ENCODE measurements at places on chromosomes 4 and X.

DNA sequence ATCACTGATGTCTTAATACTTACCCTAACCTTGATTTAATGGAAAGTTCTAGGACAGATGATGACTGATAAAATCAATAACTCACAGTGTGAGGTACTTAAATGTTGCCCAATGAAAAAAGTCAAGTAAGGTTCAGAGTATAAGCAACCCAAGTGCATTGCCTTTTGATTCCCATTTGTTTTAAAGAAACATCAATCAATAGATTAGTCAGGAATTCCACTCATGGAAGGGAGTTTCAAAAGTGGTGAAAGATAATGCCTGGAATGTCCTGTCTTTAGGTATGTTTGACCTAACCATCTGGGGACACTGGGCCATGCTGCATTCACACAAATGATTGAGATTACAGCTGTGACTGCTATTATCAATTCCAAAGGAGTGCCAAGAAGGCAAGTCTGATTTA is 259.7 kb downstream of the PPARGC1A start:
- no peak for DNase-seq

DNA sequence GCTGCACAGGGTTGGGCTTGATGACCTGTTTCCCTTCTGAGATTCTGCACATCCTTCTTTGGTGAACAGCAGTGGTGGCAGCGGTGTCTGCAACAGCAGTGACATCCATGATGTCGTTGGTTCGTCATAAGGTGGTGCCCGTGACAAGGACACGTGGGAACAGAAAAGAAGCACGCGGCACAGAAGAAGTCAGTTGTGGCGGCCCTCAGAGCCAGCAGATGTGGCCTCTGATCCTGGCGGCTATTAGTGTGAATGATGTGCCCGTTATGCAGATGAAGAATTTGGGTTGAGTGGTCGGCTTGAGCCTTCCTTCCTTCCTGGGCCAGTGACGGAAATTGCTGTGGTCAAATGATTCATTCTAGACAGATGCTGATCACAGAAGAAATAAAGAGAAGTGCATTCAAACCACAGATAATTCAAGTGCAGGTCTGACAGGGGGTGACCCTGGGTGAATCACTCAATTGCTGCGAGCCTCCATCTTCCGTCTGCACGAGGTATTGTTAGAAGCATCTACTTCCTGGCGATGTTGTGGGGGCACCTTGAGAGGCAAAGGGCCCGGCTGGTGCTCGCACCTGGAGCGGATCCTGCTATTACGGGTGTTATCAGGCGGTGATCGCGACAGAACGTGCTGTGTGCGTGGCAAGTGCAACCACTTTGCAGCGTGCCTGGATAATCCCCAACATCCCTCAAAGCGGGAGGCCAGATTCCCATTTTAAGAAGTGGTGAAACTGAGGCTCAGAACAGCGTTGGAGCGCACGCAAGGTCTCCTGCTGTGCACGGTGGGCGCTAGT is 215.2 kb upstream of the PSAPL1 start:
- DNase-seq, result peak; percentile 33

DNA sequence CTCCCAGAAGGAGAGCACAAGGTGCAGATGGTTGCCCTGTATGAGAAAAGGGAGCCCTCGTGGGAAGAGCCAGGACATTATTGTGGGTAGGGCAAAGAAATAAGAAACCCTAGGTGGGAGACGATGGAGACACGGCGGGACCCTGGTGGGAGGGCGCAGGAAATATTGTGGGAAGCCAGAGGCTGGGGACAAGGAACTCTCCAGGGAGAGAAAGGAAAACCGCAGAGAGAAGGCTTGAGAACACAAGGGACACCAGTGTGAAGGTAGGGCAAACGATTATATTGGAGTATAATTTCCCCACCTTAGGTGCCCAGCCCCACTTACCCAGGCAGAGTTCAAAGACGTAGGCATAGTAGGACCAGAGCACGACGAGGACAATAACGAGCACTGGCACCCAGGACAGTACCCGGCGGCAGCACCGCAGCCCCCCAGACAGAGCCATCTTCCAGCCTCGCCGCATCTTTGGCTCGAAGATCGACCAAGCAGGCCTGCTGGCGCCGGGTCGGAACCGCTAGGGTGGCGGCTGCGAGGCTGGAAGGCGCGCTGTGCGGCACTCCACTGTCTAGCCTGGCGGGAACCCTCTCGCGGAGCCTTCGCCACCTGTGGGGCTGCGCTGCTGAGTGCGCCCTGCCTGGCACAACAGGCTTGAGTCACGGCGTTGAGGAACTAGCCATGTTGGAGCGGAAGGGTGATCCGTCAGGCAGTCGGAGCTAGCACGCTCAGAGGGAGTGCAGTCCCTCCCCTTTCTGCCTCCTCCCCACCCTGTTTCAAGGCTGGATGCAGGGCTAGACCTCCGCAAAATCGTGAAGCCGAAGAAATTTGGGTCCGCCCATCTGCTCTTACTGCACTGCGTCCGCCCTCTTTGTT is at the start of gene ZDHHC15:
Gene ZDHHC15, minus strand, starts transcription at position 473 of the 867 bp plus-strand sequence. Its CDS starts 13 bp downstream, at position 460.
- DNase-seq, result peak; percentile 9

- no peak for DNase-seq
These were observed 3.0 kb downstream of the ATP2B3 start for GRCh38 chrX:153520287-153520917.

Data from stimulated activated CD4-positive, alpha-beta T cell treated with anti-CD3 and anti-CD28 coated beads, TNF-alpha, amount 100 ng/mL, for 48 hours (primary cell).